ENCODE measurements at places on chromosomes 12 and 14.

- peak; percentile 55 for DNase-seq
These were observed 58.7 kb downstream of the TBK1 start for GRCh38 chr12:64510667-64511066.

DNA sequence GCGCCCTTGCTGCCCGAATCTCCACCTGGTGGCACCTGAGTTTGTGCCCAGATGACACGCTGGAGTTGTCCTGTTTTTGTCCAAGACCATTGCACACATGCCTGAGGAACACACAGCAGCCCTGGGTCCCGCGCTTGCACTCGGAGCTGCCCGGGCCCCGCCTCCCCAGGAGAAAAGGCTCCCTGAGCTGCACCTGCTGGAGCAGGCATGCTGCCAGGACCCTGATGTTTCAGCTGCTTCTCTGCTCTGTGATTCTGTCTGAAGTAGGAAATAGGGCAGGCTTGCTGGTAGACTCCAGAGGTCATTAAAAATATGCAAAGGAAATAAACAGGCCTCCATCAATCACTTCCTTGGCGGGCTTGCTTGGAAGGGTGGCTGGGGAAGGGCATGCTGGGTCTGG lies 271.6 kb downstream of the CACNA1C start:
- DNase-seq, result peak; percentile 74

- DNase-seq, result no peak
These were observed 98.4 kb downstream of the RMST start for GRCh38 chr12:97560786-97561618.

GRCh38 chr14:50972734-50973133 lies 28.5 kb upstream of the PYGL start:
- no peak for DNase-seq

- DNase-seq, result no peak
These were observed 60.4 kb downstream of the PPP1R36 start for GRCh38 chr14:64610049-64610746.

GRCh38 chr12:77947330-77947729 lies 116.6 kb downstream of the NAV3 start:
- DNase-seq, result no peak

- no peak for DNase-seq
These were observed 230.0 kb downstream of the MSRB3 start for GRCh38 chr12:65508276-65509035.

GRCh38 chr12:130971925-130972585 lies 18.3 kb downstream of the ADGRD1 start:
- DNase-seq, result no peak

- DNase-seq, result peak; percentile 76
These were observed 160.7 kb upstream of the CCND2 start for GRCh38 chr12:4112734-4113325.

- no peak for DNase-seq
These were observed 14.6 kb downstream of the CMKLR1 start for GRCh38 chr12:108324351-108325017.

DNA sequence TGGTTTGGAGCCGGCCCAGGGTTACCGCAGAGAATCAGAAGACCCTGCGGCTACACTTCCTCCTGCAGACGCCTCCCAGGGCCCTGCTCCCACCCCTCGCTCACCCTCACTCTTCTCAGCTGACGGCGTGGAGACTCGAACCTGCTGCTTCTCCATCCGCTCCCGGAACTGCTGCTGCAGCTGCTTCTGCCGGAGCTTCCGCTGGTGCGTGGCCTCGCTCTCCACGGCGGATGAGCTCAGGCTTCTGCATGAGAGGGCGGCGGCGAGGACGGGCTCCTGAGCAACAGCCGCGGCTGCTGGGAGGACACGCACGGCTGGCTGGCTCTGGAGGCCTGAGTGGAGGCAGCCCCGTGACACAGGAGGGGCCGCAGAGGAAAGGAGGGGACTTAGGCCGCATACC lies 33.3 kb downstream of the RAD52 start:
- DNase-seq, result peak; percentile 86

DNA sequence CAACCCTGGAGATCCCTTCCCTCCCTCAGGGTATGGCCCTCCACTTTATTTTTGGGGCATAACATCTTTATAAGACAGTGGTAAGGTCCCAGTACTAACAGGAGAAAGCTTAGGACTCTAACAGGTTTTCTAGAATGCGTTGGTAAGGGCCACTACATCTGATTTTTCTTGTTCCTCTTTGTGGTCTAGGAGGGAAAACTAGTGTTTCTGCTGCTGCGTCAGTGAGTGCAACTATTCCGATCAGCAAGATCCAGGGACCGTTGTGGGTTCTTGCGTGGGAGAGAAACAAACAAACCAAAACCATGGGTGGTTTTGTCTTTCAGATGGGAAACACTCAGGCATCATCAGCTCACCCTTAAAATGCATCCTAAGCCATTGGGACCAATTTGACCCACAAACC lies 123.6 kb upstream of the SLC16A7 start:
- no peak for DNase-seq

- no peak for DNase-seq
These were observed 24.5 kb downstream of the CDKN1B start for GRCh38 chr12:12741660-12742059.

DNA sequence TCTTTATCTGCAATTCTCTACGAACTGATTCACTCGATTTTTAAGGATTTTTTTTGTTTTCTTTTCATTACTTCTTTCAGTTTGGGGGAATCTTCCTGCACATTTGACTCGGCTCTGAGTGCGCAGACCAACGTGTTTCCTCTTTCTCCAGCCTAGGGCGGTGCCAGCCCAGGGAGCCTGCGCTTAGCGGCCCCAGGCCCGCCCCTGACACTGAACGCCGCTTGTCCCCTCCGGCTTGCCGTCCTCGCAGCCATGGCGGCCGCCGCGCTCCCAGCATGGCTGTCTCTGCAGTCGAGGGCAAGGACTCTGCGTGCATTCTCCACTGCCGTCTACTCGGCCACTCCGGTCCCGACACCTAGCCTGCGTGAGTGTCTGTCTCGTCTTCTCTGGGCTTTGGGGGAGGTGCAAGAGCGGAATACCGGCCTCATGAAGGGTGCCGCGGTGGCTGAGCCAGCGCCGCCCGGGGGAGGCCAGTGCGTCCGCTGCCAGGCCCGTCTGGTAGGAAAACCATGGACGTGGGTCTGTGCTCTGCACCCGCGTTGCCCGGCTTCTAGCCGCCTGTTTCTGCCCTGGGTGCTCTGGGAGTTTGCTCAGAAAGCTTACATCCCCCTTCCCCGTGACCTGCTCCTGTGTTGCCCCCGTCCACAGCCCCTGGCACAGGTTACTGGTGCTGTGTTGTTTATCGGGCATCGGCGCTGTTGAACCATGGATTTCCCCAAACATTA lies at the start of gene MRPS35:
MRPS35 (plus strand) TSS at position 241 of the 725 bp plus-strand sequence; CDS start at position 253, 12 bp downstream.
- DNase-seq, result peak; percentile 96

- DNase-seq, result no peak
These were observed 20.9 kb downstream of the RNASE9 start for GRCh38 chr14:20539906-20540305.

GRCh38 chr12:67726868-67727267 lies 78.3 kb downstream of the DYRK2 start:
- no peak for DNase-seq

DNA sequence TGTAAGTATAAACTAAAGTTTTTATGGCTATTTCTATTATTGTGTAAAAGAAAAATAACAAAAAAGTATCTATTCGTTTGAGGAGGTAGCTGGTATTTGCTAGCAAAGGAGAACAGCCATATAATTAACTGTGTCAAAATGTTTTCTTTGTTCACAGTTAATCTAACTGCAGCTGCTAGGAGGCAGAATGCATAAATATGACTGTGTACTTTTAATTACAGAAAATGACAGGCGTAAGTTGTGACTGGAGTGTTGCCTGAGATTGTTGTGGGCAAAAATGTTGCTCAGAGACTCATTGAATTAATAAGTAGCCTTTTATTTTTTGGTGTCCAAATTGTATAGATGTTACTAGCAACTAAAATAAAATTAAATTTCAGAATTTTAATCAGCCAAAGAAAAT lies 33.5 kb downstream of the PTPRO start:
- DNase-seq, result no peak

- DNase-seq, result no peak
These were observed 6.3 kb downstream of the METAP2 start for GRCh38 chr12:95480230-95480629.

DNA sequence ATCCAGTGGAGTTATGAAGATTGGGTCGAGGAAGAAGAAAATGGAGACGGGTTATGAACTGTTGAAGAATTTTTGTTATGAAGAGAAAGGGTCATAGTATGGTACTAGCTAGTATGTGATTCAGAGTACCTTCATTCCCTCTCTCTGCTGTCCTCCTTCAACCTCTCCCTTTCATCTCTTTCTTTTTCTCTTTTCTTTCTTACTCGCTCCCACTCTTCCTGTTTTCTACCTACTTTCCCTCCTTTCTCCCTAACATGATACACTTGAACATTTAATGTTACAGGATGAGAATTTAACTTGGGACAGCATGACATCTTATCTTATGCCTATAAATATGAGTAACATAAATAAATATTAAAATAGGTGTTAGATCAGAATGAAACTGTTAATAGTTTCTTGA lies 112.9 kb downstream of the CCDC91 start:
- DNase-seq, result no peak

DNA sequence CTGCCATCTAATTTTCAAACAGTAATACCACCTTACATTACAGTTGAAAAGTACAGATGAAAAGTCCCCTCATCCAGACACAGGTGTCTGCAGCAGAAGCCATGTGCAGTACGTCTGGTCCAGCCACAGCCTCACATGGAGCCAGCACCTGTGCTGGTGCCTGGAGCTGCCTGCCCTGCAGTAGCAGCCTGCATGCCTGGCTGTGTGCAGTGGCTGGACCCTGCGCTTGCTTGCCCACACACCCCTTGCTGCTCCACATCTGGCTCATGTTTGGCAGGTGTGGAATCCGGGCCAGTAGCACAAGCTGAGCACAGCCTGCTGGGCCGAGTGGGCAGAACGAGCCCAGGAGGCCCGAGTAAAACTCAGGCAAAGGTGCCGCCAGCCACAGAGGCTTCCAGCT lies 21.8 kb upstream of the CPM start:
- no peak for DNase-seq

GRCh38 chr12:52285172-52285745 lies 6.1 kb downstream of the KRT81 start:
- DNase-seq, result no peak

- DNase-seq, result peak; percentile 5
These were observed 51.6 kb upstream of the SRP54 start for GRCh38 chr14:34931206-34931605.

DNA sequence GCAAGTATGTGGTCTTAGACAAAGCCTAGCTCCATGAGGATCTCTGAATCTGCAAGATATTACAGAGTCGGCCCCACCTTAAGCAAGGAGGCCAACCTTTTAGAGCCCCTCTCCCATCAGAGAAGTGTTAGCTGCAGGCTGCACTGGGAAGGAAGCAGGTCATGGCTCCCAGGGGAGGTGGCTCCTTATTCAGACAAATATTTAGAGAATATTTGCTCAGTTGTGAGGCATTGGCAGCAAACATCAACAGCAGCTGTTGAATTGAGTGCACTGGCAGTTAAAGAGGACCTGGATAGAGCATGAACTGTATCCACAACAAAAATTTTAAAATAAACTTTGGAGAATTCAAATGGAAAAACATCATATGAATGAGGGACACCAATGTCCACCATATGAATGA lies 44.7 kb downstream of the FSCB start:
- DNase-seq, result no peak

DNA sequence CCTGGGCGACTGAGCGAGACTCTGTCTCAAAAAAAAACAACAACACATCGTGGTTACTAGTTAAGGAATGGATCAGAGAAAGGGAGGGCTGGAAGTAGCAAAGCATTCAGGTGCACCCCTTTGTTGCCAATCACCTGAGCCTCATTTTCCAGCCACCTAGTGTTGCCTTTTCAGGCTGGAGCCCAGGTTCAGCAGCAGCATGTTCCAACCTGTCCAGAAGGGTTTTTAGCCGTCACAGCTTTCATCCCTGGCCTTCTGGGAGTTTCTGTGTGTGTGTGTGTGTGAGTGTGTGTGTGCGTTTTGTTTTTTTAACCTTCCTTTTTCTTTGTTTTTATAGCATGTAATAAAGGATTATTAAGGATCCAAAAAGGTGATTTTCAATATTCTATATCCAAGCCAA lies 121.1 kb upstream of the ATF1 start:
- DNase-seq, result no peak

- peak; percentile 75 for DNase-seq
These were observed 1.8 kb downstream of the FBXL14 start for GRCh38 chr12:1592444-1593173.

GRCh38 chr12:104189915-104190555 lies 25.5 kb upstream of the TXNRD1 start:
- no peak for DNase-seq

- no peak for DNase-seq
These were observed 2.7 kb upstream of the GPR132 start for GRCh38 chr14:105067969-105068301.

DNA sequence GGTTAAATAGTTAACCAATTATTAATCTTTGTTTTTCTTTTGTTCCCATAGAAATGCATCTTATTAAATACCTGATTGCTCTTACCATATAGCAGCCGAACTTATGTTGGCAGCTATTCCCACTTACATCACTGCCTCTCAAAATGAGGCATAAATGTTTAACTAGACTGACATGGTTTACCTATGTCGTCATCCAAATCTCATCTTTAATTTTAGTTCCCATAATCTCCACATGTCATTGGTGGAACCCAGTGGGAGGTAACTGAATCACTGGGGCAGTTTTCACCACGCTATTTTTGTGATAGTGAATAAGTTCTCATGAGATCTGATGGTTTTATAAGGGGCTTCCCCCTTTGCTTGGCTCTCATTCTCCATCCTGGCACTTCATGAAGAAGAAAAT lies 499.2 kb upstream of the ATP2B1 start:
- DNase-seq, result no peak

GRCh38 chr14:75204116-75204515 lies 27.7 kb upstream of the TMED10 start:
- no peak for DNase-seq

DNA sequence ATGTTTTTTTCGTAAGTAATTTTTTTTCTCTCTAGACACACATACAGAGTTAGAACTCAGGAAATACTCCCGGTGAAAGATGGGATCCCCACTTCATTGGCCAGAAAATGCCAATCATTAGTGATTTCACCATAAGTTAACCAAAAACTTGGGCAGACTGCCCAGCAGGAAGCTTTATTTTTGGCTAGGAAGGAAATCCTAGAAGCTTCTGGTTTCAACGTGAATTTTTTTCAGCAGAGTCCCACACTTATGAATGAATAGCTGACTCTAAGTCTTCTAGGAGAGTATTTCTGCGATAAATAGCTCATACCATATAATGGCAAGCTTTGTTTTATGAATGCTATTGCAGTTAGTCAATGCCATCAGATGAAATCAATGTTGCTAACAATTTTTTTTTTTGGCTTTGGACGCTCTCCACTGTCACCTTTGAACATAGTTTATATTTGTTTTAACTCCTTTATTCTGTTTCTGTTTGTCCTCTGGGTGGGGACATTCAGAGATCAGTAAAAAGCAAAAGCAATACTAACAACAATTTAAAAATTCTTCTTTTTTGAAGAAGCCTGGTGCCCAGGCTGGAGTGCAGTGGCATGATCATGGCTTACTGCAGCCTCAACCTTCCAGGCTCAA lies 9.5 kb downstream of the PPP1CC start:
- no peak for DNase-seq

All from kidney (tissue), 22 donors.